ENCODE measurements at places on chromosomes 2 and 18.

DNA sequence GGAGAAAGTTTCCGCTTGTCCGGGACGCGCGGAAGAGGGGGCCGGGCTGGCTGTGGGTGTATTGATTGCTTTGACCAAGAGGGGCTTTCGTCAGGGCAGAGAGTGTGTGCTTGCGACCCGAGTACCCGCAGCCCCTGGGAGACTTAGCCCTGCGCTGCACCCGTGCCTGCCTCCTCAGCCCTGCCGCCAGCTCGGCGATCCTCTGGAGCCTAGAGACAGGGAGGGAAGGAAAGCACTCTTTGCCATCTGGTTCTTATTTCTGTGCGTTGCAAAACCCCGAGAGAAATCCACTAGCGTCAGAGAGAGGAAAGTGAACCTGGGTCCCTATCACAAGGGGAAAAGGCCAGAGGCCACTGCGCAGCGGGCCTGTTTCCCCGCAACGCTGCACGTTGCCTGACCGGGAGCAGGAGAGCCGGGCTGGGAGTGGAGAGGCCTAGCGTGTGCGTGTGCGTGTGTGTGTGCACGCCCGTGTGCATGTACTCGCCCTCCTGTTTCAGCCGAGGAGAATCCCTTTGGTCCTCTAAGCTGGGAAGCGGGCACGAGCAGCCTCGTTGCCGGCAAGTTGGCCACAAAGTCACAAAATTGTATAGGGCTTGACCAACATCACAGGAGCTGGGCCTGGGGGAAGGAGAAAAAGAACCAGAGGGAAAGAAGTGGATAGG, 1.7 kb downstream of the SIX3 start:
- DNase-seq, result no peak

DNA sequence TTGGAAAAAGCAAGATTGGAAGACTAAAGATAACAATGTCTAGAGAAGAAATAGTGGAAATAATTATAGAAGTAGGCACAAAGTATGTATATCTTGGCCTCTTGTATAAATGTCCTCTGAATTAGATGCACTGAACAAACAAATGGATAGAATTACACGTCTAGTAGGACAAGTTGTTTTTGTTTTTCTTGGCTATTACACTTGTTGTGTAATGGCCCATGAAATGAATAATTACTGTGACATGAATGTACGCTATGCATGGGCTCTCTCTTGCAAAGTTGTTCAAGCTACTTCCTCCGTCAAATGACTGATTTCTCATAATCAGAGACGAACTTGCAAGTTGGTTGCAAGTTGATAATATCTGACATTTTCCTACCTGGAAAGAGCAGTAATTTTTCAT, 126.2 kb downstream of the PDE1A start:
- no peak for DNase-seq

GRCh38 chr18:76622651-76623050, 127.6 kb upstream of the ZNF516 start:
- no peak for DNase-seq

DNA sequence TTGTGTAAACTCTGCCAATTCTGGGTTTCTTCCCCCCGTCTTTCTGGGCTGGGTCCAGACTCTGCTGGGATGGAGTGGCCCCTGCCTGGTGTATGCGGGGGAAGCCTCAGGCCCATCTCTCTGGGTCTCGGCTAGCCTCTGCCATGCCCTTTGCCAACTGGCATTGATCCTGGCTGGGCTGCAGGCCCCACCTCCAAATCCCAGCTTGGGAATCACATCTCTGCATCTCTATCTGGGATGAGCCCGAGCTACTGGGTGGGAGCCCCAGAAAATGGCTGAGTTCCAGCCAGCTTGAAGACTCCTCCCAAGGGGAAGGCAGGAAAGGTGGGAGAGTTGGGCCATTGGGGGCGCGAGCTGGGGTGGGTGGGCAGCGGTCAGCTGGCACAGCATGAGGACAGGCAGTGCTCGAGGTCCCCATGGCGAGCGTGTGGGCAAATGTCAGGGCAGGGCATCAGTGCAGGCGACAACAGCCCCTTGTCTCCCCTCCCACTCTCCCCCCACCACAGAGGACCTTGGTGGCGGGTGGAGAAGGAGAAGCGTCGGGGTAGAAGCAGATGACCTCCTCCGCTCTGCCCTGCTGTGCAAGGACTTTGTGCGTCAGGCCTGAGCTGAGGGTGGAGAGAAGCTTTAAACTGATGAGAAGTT, 139.4 kb downstream of the ASB1 start:
- no peak for DNase-seq

DNA sequence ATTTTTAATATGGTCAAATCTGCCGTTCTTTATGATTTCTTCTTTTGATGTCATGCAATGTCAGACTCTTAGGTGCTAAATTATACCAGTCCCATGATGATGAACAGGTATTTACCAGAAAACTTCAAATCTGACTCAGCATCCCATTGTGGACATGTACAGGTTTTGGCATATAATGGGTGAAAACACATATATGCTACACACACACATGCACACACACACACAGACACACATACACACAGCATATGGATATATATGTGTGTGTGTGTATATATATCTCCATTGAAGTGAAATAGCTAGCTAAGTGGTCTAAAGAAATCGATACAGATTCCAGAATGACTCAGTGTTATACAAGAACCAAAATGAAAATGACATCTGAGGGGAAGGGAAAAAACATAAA, 7.4 kb downstream of the PLEK start:
- no peak for DNase-seq

- no peak for DNase-seq
These were observed 160.0 kb upstream of the TRIB2 start for GRCh38 chr2:12556762-12557161.

- DNase-seq, result no peak
These were observed 194.5 kb upstream of the STK17B start for GRCh38 chr2:196365923-196366322.

DNA sequence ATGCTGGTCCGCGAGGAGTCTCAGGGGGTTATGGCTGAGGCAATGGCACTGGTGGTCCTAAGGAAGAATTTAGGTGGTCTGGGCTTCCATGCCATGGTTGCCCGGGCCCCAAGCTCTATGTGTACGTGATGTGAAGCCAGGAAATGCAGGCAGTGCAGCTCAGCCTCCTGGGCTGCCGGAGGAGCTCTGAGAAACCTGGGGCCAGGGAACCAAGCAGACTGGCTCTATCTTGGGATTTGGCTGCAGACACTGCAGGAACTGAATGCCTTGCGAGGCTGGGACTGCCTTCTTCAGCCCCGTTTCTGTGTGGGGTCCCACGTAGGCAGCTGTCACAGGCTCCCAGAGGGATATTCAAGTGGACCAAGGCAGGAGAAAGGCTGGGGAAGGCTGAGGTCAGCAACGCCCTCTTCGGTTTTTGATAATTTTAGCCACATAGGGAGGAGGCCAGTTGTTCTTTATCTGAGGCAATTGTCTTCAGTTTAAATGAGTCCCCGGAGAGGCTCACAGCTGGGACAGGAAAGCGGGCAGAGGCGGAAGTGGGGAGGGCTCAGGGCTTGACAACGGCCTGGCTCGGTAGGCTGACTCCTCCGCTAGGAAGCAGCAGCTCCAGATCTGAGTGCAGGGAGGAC, 77.7 kb downstream of the RHOB start:
- no peak for DNase-seq

- no peak for DNase-seq
These were observed 1.0 kb downstream of the PDCD1 start for GRCh38 chr2:241857572-241858121.

GRCh38 chr2:181971032-181971431, 14.6 kb upstream of the PPP1R1C start:
- no peak for DNase-seq

- no peak for DNase-seq
These were observed 53.5 kb downstream of the KYNU start for GRCh38 chr2:142930835-142931398.

GRCh38 chr2:164187121-164187520, 434.2 kb downstream of the GRB14 start:
- DNase-seq, result no peak

DNA sequence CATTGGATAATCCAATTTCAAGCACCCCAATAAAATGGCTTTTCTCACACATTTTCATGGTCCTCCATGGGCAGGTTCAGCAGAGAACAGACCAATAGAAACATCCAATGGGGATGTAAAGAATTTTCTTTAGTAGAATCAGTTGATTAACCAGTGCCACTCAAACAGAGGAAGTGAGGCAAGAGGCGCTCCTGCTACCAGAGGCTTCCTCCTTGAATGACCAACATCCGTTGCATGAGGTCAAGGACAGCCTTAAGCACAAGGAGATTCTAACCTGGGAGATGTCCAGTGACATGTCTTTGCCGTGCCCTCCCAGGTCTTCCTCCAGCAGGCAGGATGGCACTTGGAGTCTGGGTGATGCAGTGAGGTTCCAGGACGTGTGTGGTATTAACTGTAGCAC, 146.6 kb downstream of the PIEZO2 start:
- DNase-seq, result no peak

- DNase-seq, result no peak
These were observed 1132.2 kb downstream of the LRP1B start for GRCh38 chr2:140998577-140998976.

- no peak for DNase-seq
These were observed 44.7 kb downstream of the NEDD4L start for GRCh38 chr18:58088691-58089065.

DNA sequence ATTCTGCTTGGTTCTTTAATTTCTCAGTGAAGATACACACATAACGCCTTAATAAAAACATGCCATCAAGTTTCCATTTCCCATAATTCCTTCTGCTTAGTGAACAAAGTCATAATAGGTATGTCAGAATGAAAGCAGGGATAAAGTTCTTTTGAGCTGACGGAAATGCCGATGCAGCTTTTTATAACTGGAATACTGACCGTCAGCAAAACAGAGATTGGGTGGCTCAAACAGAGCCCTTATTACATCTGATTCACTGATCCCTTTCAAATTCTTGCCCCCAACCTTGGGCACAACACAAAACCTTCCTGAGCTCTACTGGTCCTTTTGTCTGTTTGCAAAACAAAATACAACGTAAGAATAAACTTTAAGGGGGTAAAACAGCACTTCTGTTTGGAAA, 140.4 kb downstream of the CDH2 start:
- DNase-seq, result no peak

- no peak for DNase-seq
These were observed 190.3 kb downstream of the ARL4C start for GRCh38 chr2:234306426-234307173.

DNA sequence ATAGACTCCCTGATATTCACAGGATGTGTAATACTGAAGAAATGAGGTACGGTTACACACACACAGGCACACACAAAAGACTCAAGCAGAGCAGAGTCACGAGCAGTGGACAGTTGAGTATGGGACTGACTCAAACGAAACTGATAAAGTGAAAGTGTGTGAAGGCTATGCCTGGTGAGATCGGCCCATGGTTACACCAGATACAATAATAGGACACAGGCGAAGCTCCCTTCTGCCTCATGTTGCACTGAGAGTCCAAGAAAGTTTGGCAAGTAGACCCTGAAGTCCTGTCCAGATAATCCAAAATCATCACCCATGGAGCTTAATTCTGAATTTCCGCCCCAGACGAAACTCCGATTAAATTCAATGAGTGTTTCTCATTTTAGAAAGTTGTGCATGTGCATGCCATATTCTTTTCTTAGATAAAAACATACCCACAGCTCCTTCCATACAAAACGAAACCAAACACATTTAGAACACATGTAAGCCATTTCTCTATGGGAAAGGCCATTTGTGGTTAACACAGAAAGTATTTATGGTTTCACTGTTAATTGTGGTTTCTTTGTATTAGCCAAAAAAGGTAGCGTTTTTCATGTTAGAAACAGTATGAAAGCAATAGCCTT, 567.6 kb downstream of the PLCL1 start:
- peak; percentile 32 for DNase-seq

DNA sequence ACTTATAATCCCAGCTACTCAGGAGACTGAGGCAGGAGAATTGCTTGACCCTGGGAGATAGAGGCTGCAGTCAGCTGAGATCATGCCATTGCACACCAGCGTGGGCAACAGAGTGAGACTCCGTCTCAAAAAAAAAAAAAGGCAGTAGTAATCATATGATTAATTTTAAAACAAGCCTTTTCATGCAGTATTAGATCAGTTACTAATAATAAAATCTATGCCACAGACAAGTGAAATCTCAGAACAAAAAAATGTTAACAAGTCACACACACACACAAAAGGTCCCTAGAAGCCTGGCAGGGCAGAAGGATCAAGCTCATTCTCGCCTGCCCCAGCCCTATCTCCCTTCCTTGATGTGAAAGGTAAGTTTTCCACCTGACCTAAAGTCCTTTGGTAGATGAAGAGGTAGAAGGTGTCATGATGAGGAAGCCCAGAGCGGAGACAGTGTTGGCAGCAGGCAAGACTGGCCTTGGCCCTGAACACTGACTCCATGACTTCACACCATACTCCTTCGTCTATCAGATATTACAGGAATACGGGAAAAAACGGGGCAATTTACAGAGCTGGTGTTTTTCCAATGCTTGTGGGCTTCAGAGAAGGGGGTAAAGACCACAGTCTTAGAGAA, 10.6 kb downstream of the KDSR start:
- no peak for DNase-seq

DNA sequence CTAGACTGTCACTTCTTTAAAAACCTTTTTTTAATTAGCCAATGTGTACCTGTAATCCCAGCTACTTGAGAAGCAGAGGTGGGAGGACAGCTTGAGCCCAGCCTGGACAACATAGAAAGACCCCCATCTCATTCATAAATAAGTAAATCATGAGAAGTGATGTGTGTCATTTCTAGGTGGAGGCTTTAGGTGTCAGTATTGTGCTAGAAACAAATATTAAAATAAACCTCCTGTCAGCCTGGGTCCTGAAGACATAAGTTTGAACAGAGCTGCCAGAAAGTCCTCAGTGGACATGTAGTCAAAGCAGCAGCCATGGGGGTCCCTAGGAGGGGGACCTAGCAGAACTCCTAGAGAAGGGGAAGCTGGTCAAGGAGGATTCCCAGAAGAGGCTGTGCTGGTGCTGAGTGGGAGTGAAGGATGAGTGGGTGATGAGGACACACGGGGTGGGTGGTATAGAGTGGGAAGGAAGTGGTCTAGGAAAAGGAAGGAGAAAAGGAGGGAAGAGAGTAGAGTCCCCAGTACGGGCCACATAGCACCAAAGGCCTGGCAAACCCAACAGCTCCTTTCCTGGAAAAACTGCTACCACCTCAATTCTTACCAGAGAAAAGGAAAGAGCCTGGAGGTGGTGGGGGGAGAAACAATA, 316.6 kb upstream of the NCKAP5 start:
- DNase-seq, result no peak

All from CD8-positive, alpha-beta T cell (primary cell).